ENCODE measurements at places on chromosomes 3 and 15.

DNA sequence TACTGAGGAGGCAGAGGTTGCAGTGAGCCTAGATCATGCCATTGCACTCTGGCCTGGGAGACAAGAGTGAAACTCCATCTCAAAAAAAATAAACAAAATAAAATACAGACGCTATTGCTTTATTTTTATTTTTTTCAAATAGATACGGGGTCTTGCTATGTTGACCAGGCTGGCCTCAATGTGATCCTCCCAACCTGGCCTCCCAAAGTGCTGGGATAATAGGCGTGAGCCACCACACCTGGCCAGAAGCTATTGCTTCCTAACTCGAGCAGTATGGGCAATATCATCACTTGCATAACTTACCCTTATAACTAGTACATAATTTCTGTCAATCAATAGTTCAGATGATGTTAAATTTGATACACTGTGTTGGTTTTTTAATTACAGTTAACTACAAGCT, 3.0 kb downstream of the ARF4 start:
- no peak for DNase-seq

DNA sequence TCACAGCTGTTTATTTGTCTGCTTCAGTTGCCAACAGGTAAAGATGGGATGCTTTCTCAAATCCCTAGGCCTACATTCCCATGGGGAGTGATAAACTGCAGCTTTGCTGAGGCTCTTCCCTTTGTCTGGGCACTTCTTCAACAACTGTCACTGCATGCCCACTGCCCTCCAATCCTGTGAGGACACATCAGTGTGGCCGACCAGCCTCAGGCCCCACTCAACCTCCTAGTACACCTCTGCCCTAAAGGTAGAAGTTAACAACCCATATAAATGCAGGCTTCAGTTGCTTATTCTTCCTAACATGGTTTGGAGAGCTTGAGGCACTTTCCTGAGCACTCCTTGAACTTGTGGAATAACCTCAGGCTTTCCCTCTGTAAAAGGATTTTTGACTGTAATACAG, 49.6 kb downstream of the ROPN1B start:
- no peak for DNase-seq

- DNase-seq = peak; percentile 96
Observed at GRCh38 chr15:38714309-38715072, 149.9 kb upstream of the RASGRP1 start.

GRCh38 chr3:73548436-73548835, 76.3 kb downstream of the PDZRN3 start:
- DNase-seq = peak; percentile 45

GRCh38 chr3:150158943-150159625, 188.4 kb upstream of the PFN2 start:
- DNase-seq = peak; percentile 65

DNA sequence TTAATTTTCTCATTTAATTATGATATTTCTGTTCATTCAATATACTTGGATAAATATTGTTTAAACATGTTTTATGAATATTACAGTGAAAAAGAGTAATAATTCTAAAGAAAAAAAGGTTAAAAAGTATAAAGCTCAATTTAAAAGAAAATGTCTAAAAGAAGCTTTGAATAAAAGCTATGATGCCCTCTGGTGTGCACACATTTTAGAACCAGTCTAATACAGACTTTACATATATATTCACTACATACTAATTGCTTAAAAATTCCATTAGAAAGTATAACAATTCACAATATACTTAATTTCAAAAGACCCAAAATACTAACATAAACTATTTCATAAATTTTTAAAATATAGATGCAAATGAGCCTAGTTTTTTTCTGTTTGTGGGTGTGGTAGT, 909.1 kb upstream of the ROBO1 start:
- DNase-seq = no peak

Data from GM23248 (cell line).